IMR-90 (cell line): ENCODE measurements at places on chromosomes 1 and 21. TPM values are rescaled to one million over a fixed set of nuclear protein-coding genes. Genes with fewer than 3 reads are reported as not detected.

Gene NBPF4
- polyA plus RNA-seq = not detected in 2 replicates

Gene COL16A1
- polyA plus RNA-seq = 62.8 and 65.2 TPM in 2 replicates

Gene CRNN
- not detected in 2 replicates for polyA plus RNA-seq

Gene LDLRAD1
- polyA plus RNA-seq = not detected in 2 replicates

Gene ABCA4
- 0.11 and 0.36 TPM in 2 replicates for polyA plus RNA-seq

Gene TEKT2
- polyA plus RNA-seq = 0.14 TPM in 1 of 2 replicates, not detected in the other

Gene TEDDM1
- not detected in 2 replicates for polyA plus RNA-seq

Gene FCAMR
- polyA plus RNA-seq = not detected in 2 replicates

Gene RIMKLA
- polyA plus RNA-seq = not detected in 2 replicates

Gene AGO3
- 8.9 and 10.4 TPM in 2 replicates for polyA plus RNA-seq

Gene KIF26B
- polyA plus RNA-seq = 0.37 and 0.53 TPM in 2 replicates

Gene ETV3L
- not detected in 2 replicates for polyA plus RNA-seq

Gene FMO3
- 0.04 and 0.10 TPM in 2 replicates for polyA plus RNA-seq

Gene LORICRIN
- polyA plus RNA-seq = not detected in 2 replicates

Gene HES2
- polyA plus RNA-seq = not detected in 2 replicates

Gene AMY2A
- polyA plus RNA-seq = not detected in 2 replicates

Gene NMNAT2
- 1.5 and 2.4 TPM in 2 replicates for polyA plus RNA-seq
